Right lung (tissue), 10 donors: ENCODE measurements at places on chromosomes 6 and 20. TPM values are rescaled to one million over a fixed set of nuclear protein-coding genes. Genes with fewer than 3 reads are reported as not detected.

DNA sequence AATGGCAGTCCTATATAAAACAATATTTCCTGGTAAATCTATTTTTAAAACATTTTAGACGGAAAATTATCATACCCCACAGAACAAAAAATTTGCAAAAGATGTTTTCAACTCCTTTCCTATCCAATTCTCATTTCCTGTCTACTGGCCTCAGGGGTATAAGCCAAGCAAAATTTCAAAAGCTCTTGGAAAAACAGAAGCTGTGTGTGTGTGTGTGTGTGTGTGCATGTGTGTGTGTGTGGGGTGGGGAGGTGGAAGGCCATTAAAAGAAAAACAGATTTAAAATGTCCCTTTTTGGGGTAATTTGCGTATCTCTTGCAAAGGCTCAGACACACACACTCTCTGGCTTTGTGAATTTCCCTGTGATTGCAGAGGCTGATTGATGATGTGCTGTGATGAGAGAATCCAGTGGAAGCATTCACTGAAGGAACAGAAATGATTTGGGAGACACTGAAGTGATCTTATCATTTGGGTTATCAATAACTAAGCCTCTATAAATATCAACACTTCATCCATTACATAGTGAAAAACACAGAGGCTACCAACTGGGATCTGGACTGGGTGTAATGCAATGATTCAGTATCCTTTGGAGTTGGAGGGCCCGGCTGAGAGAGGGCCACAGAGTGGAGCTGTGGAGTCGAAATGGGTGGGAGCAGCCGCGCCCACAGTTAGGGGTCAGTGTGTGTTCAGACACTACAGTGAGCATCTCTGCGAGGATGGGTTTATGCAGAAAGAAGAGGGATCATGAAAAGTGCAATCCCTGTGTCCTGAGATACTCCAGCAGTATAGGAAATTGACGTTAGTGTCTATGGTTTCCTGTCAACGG, 106.8 kb upstream of the PREP start:
- peak; percentile 40 for DNase-seq

DNA sequence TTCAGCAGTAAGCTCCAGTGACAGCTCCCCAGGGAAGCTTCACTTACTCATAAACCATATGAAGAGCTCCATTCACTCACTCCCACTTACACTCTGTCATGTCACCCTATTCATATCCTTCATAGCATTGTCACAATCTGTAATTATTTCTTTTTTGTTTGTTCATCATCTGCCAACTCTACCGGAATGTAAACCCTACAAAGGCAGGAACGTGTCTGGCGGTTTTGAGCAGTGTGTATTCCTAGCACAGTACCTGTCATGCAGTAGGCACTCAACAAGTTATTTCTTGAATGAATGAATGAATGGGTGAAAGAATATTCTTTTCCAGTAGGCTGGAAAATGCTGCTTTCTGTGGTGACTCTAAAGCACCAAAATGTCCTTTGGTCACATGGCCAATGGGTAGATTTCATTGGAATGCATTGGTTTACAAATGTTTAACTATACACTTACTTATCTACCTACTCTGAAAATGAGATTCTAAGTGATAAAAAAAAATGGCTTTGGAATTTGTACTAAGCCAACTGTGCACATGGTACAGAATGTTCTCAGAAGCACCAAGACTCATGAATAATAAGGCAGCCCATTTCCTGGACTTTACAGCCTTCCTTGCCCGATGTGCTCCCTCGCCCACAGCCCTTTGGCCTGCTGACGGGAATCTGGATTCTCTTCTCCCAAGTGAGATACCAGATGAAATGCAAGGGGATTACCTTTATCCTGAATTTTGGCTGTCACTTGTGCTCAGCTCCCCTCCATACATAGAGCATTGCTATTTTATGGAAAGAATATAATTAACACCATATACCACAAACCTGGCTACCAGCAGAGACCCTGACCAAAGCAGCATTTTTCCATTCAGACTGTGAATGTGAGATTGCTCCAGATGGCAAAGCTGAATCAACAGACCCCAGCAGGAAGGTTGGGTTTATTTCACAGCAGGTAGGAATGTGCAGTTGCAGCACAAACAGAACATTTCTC, 273.3 kb downstream of the ALDH8A1 start:
- no peak for DNase-seq

DNA sequence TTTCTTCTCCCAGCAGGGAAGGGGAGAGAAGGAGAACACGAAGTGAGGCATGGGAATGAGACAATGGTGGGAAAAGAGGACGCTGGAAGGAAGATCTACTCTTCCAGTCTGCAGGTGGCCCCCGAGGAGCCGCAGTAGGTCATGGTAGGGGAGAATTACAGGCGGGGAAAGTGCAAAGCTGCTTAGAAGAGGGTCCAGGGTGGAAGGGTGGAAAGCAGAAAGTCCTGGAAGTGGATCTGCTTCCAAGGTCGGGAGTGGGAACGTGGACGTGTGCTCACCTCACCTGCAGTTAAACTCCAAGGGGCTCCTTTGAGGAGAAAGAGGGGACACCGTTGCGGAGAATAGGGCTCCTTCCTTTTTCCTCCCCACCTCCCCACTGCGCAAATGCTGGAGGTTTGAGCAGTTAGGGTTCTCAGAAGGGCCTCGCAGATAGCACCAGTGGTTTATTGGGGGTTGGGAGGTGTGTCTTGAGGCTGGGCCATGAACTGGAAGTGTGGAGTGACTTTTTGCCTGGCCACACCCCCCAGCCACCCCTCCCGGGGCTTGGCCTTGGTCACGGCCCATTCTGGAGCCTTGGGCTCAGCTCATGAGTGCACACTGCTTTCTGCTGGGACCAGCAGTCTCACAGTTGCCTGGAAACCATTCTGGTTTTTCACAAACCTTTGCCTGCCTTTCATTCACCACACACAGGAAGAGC, 100.4 kb upstream of the MLN start:
- DNase-seq = no peak

DNA sequence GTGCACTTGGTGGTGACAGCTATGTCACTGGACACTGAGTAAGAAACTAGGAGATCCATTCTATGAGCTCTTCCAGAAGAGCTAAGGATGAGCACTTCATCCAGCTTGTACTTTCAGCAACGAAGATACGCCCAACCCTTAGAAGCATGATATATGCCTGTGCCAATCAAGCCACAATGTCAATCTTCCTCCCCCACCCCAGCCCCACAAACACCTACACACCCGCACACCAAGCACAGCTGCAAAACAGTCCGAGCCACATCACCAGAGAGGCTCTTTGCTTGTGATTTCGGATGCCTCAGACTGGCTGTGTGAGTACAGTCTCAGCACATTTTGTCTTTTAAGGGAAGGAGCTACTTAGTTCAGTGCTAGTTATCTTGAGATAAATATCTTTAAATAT, 260.5 kb downstream of the FOXC1 start:
- no peak for DNase-seq

Gene CLPSL2
- not detected for polyA plus RNA-seq

Gene RPL10A
- polyA plus RNA-seq = 2,506 TPM

Gene SS18L1
- polyA plus RNA-seq = 23.8 TPM

DNA sequence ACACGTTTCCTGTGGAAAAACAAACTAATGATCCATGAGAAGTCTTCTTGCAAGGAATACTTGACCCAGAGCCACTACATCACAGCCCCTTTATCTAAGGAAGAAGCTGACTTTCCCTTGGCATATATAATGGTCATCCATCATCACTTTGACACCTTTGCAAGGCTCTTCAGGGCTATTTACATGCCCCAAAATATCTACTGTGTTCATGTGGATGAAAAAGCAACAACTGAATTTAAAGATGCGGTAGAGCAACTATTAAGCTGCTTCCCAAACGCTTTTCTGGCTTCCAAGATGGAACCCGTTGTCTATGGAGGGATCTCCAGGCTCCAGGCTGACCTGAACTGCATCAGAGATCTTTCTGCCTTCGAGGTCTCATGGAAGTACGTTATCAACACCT, 35.4 kb downstream of the GCNT2 start:
- no peak for DNase-seq

Gene LINC00237
- polyA plus RNA-seq = not detected

- no peak for DNase-seq
Observed at GRCh38 chr6:44634321-44634720, 246.8 kb downstream of the CDC5L start.

DNA sequence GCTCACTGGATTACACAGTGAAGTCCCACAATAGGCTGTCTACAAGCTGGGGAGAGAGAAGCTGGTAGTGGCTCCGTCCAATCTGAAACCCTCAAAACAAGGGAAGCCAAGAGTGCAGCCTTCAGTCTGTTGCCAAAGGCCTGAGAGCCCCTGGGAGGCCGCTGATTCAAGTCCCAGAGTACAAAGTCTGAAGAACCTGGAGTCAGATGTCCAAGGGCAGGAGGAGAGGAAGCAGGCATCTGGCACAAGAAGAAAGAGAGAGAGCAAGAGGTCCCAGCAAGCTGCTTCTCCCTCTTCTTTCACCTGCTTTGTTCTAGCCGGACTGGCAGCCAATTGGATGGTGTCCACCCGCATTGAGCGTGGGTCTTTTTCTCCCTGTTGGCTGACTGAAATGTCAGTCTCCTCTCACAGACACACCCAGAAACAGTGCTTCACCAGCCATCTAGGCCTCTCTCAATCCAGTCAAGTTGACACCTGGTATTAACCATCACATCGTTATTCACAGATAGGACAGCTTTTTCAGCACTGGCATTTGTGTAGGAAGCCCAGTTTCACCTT, 51.2 kb downstream of the CRYBG1 start:
- no peak for DNase-seq

- DNase-seq = no peak
Observed at GRCh38 chr6:150567380-150567779, 32.3 kb upstream of the PLEKHG1 start.

- DNase-seq = no peak
Observed at GRCh38 chr6:104019075-104019753, 840.5 kb downstream of the HACE1 start.

GRCh38 chr6:47203266-47203937, 106.3 kb downstream of the TNFRSF21 start:
- no peak for DNase-seq

DNA sequence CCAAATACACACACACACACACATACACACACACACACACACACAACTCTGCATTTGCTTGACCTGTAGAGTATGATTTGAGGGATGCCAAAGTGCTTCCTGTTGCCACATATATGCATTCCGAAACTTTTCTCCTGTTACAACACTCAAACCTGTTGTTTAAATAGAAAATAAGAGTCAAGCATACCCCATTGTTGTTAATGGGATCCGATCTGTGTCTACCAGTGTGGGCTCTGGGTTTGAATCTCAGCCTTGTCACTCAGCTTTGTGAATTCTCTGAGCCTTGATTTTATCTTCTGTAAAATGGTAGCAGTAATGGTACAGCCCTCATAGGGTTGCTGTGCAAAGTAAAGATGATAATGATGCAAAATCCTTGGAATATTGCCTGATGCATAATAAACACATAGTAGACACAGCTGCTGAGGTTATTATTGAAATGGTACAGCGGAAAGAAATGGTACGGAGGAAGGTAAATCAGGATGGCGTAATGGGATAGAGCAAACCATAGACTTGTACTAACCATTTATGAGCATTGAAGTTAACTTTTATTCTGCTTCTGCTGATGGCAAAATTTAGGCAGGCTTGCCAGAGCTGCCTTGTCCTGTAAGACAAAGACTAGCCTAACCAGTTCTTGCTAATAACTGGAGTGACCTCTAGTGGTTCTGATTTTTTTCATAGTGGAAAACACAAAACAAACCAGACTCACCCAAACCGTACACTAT, 113.5 kb upstream of the PHACTR1 start:
- peak; percentile 31 for DNase-seq

Gene SLC29A1
- 33.2 TPM for polyA plus RNA-seq

- DNase-seq = no peak
Observed at GRCh38 chr20:15594158-15594695, 979.0 kb downstream of the KIF16B start.

- DNase-seq = no peak
Observed at GRCh38 chr6:18692929-18693685, 306.0 kb downstream of the RNF144B start.

- no peak for DNase-seq
Observed at GRCh38 chr6:25456249-25457040, 177.3 kb downstream of the CARMIL1 start.

DNA sequence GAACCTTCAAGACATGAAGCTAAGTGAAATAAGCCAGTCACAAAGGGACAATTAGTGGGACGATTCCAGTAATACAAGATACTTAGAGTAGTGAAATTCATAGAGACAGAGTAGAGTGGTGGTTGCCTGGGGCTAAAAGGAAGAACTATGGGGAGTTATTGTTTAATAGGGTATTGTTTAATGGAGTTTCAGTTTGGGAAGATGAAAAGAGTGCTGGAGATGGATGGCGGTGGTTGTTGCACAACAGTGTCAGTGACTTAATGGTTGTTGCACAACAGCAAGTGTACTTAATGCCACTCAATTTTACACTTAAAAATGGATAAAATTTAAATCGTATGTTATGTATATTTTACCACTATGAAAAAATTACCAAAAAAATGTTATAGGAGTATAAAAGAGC, 209.7 kb upstream of the TENT5A start:
- DNase-seq = no peak

Gene FNDC11
- 0.71 TPM for polyA plus RNA-seq

DNA sequence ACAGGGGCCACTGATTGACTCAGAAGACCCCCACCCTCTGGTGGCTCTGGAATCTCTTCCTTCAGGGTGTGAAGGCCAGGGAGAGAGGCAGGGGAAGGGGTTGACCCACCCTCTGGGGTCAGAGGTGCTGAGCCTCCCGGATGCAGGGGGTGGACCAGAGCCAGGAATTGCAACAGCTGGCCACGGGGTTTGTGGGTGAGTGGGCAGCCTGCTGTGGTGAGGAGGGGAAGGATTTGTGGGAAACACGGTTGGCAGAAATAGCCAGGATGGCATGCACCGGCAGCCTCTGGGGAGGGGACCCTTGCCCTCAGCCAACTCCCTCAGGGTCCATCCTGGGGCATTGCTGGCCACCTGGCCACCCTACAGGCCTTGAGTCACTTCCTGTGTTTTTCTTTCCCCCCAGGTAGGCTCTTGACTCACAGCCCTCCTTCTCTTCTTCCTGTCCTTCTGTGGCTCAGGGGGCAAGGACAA, 92.8 kb downstream of the MRPL14 start:
- DNase-seq = no peak

Gene TMEM170B
- polyA plus RNA-seq = 4.8 TPM

Gene CST2
- not detected for polyA plus RNA-seq

DNA sequence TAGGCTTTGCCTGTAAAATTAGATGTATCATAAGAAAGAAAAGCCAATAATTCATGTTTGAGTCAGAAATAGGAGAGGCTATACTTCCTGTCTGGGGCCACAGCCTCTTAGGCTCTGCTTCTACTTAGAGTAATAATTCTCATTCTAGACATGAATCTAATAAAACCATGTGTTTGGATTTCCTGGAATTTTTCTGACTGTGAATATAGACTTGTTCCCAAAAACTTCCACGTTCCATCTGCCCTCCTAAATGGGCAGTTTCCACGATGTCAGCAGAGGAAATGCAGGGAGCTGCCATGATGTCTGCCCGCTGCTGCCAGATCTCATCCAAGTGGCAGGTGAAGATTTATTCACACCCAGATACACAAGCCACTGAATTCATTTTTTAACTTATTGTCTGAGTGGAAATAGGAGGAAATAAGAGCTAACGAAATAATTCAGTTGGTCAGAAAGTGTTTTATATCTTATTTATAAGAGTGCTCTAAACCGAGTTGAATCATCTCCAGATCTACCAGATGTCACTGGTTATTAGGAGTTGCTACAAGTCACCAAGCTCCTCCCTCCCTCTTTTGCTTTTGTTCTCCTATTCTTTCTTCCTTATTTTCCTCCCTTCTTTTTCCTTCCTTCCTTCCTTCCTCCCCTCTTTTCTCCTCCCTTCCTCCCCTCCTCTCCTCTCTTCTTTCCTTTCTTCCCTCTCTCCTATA, 69.3 kb downstream of the ALDH8A1 start:
- no peak for DNase-seq

Gene CST5
- 0.28 TPM for polyA plus RNA-seq
